ENCODE measurements at places on chromosomes 7 and 10.
A peak's percentile ranks its signal among the peaks of the same experiment; 100 is the strongest.

DNA sequence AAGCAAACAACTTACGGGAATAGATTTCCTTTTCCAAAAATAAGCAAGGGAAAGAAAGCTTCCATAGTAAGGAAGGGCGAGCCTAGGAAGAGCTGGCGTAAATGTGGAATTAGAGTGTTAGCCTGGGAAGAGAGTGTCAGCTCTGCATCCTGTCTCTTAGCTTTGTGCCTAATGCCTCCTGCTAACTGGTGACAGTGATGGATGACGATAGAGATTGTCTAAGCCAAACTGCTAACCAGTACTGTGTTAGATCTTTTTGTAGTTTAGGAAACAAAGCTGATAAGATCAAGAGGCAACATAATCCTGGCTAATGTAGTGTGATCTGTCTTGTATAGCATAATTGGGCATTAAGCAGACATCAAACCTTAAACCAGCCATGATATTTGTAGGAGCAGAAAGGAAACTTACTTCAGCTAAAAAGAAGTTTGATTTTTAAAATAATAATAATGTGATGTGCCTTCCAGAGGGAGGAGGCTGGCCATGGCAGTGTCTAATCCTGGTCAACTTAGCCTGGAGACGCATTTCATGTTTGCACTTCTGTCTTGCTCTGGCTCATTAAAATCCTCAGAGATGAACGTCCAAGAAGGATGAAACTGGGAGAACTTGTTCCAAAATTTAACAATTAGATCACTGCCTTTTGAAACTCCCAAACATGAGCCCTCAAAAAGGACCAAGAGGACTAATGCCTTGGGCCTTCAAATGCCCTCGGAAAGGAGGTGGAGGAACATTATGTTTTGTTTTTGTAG is 85.1 kb downstream of the FAM204A start:
- H3K27me3 ChIP-seq: no peaks in the 10 kb centered on the region
- H3K36me3 ChIP-seq: no peaks in the 10 kb centered on the region
- no peak for DNase-seq
- H3K27ac ChIP-seq: no peak overlapping the region
- H3K4me3 ChIP-seq: no peak overlapping the region

GRCh38 chr10:21078410-21079329 is 181.6 kb upstream of the NEBL start:
- no peaks in the 10 kb centered on the region for H3K27me3 ChIP-seq
- H3K4me1 ChIP-seq: no peaks in the 10 kb centered on the region
- no peak overlapping the region for H3K4me3 ChIP-seq
- no peaks in the 10 kb centered on the region for H3K36me3 ChIP-seq

GRCh38 chr7:102305414-102306268 is 19.0 kb downstream of the SH2B2 start:
- no peak overlapping the region for H3K4me3 ChIP-seq
- no peaks in the 10 kb centered on the region for H3K27me3 ChIP-seq
- no peaks in the 10 kb centered on the region for H3K36me3 ChIP-seq
- no peaks in the 10 kb centered on the region for H3K4me1 ChIP-seq
- H3K27ac ChIP-seq: no peak overlapping the region

DNA sequence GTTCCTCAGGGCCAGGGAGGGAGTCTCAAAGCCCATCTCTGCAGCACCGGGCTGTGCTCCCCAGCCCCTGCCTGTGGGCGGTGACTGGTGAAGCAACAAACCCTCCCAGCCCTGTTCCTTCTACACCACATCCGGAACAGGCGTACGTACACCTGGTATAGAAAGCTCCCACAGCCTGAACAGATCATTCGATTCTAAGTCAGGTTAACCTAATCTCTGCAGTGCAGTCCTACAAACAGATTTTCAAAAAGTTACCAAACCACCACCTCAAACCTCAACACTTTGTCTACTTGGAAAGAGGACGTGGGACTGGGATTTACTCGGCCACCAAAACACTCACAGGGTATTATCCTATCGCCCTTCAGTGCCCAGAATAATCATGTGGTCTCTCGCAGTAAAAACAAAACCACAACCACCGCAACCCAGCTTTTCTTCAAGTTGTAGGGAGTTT is 238.4 kb downstream of the DIP2C start:
- DNase-seq: no peak
- no peak overlapping the region for H3K4me3 ChIP-seq
- H3K27me3 ChIP-seq: no peaks in the 10 kb centered on the region
- H3K4me1 ChIP-seq: no peaks in the 10 kb centered on the region
- no peaks in the 10 kb centered on the region for H3K36me3 ChIP-seq

- no peak overlapping the region for H3K27ac ChIP-seq
- no peaks in the 10 kb centered on the region for H3K4me1 ChIP-seq
- peak; percentile 51 for DNase-seq
- no peak overlapping the region for H3K4me3 ChIP-seq
- no peaks in the 10 kb centered on the region for H3K27me3 ChIP-seq
These were observed 34.5 kb downstream of the FRMD4A start for GRCh38 chr10:14296065-14296709.

- no peak overlapping the region for H3K27ac ChIP-seq
- DNase-seq: no peak
- no peak overlapping the region for H3K4me3 ChIP-seq
- no peaks in the 10 kb centered on the region for H3K27me3 ChIP-seq
- H3K4me1 ChIP-seq: no peaks in the 10 kb centered on the region
- H3K36me3 ChIP-seq: no peaks in the 10 kb centered on the region
These were observed 1217.1 kb upstream of the CELF2 start for GRCh38 chr10:9800571-9800970.

DNA sequence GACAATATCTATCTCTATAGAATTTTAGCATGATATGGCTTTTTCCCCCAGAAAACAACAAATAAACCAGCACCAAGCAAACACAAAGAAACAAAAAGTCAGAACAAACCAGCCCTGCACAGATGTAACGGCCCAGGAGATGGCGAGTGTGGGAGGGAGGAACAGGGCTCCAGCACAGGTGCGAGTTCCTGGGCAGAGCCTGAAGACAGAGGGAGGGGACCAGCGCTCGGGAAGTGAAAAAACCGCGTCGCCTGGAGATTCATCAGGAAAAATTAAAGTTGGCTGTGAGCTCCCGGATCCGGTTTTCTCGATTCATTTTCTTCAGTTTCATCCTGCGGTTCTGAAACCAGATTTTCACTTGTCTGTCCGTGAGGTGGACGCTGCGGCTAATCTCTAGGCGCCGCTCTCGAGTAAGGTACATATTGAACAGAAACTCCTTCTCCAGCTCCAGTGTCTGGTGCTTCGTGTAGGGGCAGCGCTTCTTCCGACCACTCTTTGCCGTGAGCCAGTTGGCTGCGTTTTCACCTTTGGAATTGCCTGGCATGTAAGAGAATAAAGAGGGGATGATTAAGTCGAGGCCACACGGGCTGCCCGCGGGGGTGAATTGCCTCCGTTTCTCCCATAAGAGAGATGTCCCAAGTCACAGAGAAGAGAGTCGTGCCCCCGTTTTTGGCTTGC is 2.3 kb downstream of the HOXA10 start:
- peaks cover 13% of the 10 kb centered on the region for H3K27me3 ChIP-seq
- H3K4me3 ChIP-seq: no peak overlapping the region
- peaks cover 7% of the 10 kb centered on the region for H3K4me1 ChIP-seq

GRCh38 chr10:88149906-88150305 is 286.5 kb downstream of the PTEN start:
- no peak for DNase-seq
- no peak overlapping the region for H3K4me3 ChIP-seq
- H3K27ac ChIP-seq: no peak overlapping the region
- H3K4me1 ChIP-seq: no peaks in the 10 kb centered on the region
- H3K27me3 ChIP-seq: no peaks in the 10 kb centered on the region
- H3K36me3 ChIP-seq: no peaks in the 10 kb centered on the region

DNA sequence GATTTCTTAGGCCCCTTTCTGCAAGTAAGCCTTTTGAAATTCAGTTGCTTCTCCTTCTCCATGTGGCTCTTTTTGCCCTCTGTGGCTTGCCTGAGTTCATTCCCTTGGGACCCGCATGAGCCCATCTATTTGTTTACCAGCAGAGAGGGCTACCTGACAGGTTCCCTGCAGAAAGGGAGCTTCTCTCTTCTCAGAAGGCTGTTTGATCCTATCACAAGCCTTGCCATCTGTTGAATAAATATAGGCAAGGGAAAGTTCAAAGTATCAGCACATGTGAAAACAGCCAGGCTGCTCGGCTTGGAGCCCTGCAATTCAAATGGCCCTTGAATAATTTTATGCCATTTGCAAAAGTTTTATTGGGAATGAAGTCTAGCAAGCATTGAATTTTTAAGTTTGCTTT is 720.2 kb upstream of the FZD8 start:
- no peaks in the 10 kb centered on the region for H3K27me3 ChIP-seq
- DNase-seq: no peak
- no peaks in the 10 kb centered on the region for H3K36me3 ChIP-seq
- no peak overlapping the region for H3K27ac ChIP-seq

- H3K36me3 ChIP-seq: no peaks in the 10 kb centered on the region
- H3K4me3 ChIP-seq: no peak overlapping the region
- no peaks in the 10 kb centered on the region for H3K4me1 ChIP-seq
- no peak for DNase-seq
These were observed 87.6 kb upstream of the SEMA3D start for GRCh38 chr7:85274454-85274853.

DNA sequence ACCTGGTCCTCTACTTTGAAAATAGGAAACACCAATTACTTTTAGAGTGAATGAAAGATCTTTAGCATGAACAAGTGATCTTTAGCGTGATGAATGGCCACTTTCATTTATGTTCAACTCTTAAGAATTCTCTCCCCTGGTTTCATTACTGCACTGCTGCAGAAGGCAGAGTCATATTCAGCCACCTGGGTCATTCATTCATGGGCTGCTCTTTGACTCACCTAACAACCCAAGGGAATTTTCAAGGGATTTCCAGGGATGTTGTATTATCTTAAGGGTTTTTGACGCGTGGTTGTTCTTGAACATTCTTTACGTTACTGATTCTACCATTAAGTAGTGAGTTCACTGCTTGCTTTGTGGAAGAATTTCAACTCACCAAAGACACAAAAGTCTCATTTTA is 87.3 kb upstream of the STK17A start:
- H3K4me1 ChIP-seq: no peaks in the 10 kb centered on the region
- H3K27ac ChIP-seq: no peak overlapping the region
- DNase-seq: no peak
- no peak overlapping the region for H3K4me3 ChIP-seq
- H3K27me3 ChIP-seq: no peaks in the 10 kb centered on the region

Data from pancreas (tissue), 10 donors.